Activated naive CD4-positive, alpha-beta T cell treated with anti-CD3 and anti-CD28 coated beads, Interleukin-2, amount 50 U/mL, for 72 hours (primary cell): ENCODE measurements at places on chromosomes 7 and 10. TPM values are rescaled to one million over a fixed set of nuclear protein-coding genes. Genes with fewer than 3 reads are reported as not detected.

FGFBP3 gene
- total RNA-seq: 0.25 TPM

GCK gene
- 0.80 TPM for total RNA-seq

HOXA9 gene
- not detected for total RNA-seq

DNA sequence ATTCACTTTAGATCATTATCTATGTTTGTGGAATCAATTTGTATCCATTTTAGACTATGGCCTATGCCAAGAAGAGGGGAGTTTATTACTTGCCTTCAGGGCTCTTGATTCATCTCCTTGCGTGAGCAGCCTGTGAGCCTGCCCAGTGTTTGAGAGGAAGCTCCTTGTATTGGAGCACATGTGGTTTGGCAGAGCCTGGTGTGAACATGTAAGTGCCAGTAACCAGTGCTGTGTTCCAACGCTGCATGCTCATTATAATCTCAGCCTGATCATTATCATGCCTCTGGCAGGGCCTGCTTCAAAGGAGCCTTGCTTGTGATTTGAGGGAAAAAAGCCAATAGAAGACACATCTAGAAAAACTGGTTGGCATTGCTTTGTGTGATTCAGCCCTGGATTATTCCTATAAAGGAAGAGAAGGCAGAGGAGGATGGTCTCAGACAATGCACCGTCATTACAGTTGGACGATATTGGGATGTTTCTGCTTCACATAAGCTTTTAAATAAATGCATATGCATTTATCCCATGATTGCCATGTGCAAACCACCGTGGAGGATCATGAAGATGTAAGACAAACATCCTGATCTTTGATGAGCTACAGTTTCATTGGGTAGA lies 203.4 kb upstream of the AHR start:
- no peak for DNase-seq

DNA sequence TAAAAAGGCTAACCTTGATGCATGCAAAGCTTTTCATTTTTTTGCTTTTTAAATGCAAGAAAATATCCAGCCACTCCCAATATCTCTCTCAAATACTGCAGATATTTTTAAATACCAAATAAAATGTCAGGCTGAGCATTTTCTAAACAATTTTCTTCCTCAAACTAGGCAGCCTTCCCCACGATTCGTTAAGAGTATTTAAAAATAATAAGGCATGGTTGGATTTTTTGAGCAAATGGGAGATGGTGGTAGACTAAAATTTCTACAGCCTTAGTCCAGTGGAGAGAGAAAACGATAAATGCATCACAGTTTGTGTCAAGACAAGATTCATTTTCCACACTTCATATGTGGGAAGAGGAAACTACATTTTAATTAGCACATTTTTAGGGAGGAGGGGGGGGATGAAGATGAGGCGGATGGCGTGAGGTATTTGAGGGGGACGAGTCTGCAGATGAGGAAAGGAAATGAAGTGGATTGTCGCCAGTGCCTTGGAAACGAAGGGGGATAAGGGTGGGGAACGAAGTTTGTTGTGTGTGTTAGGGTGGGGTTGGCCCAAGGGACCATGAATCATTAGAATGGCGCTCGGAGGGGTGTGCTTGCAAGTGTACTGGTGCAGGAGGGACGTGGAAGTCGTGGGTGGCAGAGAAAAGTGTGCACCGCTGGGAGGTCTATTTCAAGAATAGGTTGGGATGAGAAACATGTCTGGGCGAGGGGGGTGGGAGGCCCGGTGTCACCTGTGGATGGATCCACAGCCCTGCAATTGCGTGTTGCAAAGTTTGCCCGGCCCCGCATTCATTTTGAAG lies 1.2 kb upstream of the ADD3 start:
- DNase-seq: no peak
